Activated naive CD4-positive, alpha-beta T cell (primary cell): ENCODE measurements at places on chromosomes 2 and 18.

DNA sequence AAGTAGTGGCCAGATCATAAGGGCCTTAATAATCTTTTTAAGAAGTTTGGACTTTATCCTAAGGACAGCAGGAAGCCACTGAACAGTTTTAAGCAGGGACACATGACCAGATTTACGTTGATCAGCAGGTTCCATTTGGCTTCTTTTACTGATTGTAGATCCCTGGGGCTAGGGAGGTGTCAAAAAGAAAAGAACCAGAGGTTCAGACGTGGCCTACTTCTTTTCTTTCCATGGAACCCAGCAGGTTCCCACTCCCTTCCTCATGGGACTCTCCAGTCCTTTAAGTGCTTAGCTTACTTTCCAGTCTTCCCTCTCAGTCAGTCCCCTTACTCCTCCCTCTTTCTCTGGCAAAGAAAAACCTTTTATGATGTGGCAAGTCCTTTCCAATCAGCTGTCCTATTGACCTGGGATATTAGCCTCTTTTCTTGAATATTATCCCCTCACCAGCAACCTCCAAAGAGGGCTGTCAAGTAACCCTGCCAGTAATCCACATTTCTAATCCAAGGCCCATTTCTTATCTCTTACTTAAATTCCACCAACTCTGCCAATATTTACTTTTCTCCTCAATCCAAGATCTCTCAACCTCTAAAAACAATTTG lies 33.5 kb downstream of the NHEJ1 start:
- DNase-seq = no peak

GRCh38 chr2:213733893-213734292 lies 449.6 kb downstream of the SPAG16 start:
- DNase-seq = no peak

GRCh38 chr18:40464032-40464431 lies 1491.0 kb upstream of the PIK3C3 start:
- no peak for DNase-seq

DNA sequence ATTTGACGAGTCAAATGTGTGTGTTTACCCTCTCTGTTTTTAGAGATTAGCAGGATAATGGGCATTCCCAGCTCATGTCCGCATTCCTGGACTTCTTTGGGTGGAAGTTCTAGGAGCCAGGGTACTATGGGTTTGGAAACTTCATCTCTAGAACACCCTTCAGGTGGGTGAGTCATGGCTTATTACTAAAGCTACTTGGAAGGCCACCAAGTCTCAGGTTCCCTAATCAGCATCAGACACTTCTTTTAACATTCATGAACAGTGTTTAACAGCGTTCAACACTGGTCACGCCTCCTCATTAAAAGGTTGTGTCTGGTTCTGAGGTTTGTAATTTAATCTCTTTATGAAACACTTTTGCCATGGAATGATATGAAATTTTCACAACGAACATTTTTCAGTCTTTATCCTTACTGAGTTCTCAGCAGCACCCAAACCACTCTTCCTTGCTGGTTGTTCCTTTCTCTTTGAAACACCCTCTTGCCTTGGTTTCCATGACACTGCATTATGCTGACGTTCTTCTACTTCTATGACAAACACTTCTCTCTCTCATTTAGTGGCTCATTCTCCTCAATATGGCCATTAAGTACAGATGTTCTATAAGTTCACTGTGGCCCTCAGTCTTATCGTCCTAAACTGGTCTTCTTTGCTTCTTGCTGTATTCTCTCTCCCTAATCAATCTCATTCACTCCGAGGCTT lies 49.3 kb downstream of the MMADHC start:
- no peak for DNase-seq

GRCh38 chr2:223058952-223059716 lies 7.1 kb downstream of the KCNE4 start:
- DNase-seq = no peak

DNA sequence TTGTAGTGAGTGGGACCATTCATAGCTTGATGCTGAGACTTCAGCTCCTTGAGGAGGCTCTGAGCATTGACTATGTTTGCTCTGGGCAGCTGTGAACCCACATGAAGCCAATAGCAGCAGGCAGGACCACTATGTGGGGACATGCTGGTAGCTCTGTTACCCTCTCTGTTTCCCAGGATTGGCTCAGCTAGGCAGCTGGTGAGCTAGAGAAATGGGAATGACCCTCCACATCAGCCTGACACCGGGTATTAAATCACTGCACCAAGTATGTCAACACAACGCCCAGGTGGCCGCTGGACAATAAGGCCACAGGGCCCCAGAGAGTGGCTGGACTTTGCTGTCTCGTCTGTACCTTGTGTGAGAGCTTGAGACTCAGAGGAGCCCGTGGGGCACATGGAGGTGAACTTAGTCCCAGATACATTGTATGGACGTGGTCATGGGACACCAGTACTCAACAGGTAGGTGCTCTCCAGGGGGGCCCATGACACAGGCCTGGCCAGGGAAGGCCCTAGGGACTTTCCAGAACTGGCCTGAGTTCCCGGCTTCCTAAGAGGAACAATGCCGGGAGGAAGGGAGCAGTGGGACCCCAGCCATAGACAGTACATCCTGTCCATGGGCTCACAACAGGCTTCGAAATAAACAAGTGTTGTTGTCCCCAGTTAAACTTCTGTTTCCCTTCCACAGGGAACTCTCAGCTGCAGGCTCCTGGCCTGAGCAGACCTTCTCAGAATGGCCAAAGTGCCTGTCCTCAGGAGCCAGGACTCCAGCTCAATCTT lies 35.2 kb downstream of the HS1BP3 start:
- DNase-seq = no peak

DNA sequence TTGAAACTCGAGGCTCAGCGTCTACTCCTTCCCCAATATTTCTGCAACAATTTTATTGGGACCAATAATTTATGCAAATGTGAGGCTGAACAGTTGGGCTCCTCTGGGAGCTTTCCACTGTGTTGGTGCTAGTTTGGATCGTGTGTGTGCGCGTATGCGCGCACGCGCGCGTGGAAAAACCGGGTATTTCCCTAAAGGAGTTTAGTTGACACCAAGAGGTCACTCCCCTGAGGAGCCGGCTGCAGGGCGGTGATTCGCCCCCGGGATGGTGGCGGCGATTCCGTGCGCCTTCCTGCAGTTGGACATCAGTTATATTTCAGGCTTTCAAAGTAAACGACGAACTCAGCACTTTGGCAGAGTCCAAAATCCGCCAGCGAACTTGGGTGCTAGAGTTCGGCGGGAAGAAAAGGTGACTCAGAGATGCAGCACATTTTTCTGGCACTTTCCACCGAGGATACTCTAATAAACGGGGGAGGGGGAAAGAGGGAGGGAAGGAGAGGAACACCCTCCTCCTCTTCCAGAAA lies 186.5 kb upstream of the FANCL start:
- no peak for DNase-seq

GRCh38 chr2:177422271-177422670 lies 29.7 kb downstream of the AGPS start:
- no peak for DNase-seq

- no peak for DNase-seq
Measured at GRCh38 chr18:23560186-23560585, 26.1 kb downstream of the NPC1 start.

- no peak for DNase-seq
Measured at GRCh38 chr2:200263279-200263678, 43.2 kb upstream of the SPATS2L start.

DNA sequence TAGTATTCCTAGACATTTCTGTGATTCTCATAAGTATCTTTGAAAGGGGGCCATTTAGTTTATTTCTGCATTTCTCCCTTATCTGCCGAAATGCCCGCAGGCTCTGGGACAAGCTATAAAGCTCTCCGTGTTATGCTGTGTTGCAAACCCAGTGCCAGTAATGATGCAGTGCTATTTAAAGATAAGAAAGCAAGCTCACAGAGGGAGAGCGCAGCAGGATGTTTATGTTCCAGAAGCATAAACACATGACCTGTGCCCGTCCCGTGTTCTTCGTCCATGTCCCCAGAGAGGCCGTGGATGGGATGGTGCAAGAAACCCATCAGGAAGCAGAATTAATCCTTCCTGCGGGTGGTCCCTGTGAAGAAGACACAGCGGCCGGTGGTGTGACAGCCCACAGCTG lies 99.4 kb downstream of the NEDD4L start:
- no peak for DNase-seq
